Stimulated activated CD8-positive, alpha-beta memory T cell treated with anti-CD3 and anti-CD28 coated beads, Interleukin-15, amount 100 ng/mL, for 4 hours (primary cell): ENCODE measurements at places on chromosomes 1 and 21.

DNA sequence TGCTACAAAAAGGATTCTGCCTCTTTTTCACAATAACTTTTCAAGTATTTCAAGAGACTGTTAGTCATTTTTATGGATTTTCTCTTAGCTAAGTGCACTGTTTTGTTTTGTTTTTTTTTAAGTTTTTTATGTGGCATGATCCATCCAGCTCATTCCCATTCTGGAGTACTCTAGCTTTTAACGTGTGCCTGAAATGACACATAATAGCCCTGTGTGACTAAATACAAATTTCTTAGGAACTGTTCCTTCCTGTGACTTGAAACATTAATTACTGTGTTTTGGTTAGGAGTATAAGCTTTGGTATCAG, 143.9 kb downstream of the HS2ST1 start:
- DNase-seq: no peak

GRCh38 chr1:219626865-219627264, 14.0 kb upstream of the ZC3H11B start:
- no peak for DNase-seq

DNA sequence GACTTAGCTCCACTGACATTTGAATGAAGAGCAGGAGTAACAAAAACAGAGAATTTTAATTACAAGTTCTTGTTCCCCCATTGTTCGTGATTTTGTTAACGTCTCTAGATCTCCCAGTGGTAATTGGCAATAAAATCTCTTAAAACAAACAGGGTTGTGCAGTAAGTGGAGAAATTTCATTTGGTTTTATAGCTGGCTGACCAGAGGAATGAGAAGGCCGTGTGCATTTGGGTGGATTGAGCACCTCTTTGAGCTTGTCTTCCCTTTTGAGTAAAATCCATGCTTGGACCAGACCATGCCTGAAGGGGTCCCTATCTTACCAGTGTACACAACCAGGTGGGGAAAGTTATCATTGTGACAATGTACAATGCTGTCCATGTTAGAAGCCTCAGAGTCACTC, 137.8 kb downstream of the HIVEP3 start:
- no peak for DNase-seq

- DNase-seq: no peak
Observed at GRCh38 chr1:32988665-32989064, 24.1 kb upstream of the RNF19B start.

DNA sequence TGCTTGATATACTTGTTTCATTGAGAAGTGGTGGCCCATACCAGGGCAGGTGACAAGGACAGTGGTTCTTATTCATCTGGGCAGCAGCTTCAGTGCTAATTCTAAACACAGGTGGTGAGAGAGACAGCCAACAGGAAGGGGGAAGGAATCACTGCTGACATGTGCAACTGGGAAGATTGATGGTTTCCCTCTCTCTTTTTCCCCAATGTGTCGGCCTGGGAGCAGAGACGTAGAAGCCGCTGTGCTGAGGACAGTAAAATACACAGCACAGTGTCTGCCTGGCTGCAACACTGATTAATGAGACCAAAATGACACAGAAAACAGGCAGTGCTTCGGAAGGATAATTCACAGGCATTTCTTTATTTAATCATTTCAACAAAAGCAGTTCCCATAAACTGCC, 48.8 kb downstream of the WARS2 start:
- DNase-seq: no peak
